ENCODE measurements at places on chromosomes 12 and 14.

DNA sequence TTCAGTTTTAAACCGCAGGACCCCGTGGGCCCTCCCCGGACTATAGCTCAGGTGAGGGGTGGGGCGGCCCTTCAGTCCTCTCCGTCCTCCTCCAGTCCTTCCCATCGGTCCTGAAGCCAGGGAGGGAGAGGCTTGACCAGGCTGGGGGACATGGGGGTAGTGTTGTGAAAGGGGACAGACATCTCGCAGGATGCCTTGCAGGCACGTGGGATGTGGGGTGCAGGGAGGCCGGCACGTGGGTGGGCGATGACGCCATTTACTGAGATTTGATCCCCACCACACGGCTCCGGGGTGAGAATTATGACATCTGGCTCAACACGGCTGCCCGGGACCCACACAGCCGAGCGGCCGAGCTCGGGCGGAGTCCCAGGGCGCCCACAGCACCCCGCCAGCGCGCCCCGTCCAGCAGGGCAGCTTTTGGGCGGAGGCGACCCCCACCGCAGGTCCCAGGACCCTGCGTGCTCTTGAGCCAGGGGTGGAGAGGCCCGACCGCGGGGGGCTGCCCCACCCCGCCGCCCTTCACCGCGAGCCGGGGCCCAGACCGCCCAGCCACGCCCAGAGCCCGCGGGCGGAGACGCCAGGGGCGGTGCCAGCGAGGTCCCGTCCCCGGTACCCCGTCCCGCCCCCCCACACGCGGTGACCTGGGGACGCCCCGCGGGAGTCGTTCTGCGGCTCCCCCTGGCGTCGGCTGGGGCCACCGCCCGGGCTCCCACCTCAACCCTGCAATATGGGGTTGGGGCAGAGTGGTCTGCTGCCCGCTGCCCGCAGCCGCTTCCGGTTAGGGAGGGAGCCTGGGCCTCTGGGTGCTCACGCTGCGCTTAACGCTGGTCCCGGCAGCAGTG lies 3.3 kb upstream of the EXOC3L4 start:
- peak; percentile 62 for DNase-seq

DNA sequence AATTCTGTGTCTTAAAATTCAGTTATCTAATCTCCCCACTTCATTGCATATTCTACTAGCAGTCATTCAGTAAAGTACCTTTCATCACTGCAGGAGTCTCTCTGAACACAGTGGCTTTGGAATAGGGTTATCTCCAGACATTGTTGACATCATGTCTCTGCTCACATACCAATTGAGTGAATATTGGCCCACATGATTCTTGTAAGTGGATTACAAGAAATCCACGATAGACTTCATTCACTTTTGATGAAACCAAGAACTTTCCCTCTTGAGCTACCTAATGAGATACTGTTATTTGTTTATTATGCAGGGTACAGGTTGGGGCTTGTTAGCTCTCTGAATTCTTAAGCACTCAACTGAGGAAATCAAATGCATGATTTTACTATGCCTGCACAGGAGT lies 284.9 kb downstream of the RAD51B start:
- no peak for DNase-seq

GRCh38 chr14:103315941-103316340 lies 18.1 kb upstream of the EIF5 start:
- no peak for DNase-seq

- no peak for DNase-seq
These were observed 796.0 kb downstream of the SLC16A7 start for GRCh38 chr12:60391791-60392190.

- peak; percentile 67 for DNase-seq
These were observed 13.1 kb downstream of the ASIC1 start for GRCh38 chr12:50070314-50071060.

DNA sequence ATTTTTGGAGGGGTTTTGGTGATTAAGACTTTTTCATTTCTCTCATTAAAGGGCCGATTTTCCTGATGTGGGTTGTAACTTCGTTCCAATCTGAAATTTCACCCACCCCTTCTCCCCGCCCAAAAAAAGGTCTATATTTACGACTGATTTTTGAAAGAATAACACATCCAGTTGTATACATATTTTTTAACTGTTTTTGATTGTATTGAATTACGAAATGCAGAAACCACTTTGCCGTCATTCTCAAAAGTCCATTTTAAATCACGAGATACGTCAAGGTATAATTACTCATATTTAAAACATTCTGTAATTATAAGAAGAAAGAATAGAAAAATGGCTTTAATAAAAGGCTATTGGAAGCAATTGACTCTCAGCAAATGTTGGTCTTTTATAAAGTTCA lies 520.7 kb downstream of the MED13L start:
- DNase-seq = no peak

Measured in activated CD4-positive, alpha-beta T cell treated with anti-CD3 and anti-CD28 coated beads, Interleukin-2, amount 50 U/mL, for 16 hours (primary cell).